ENCODE measurements at places on chromosomes 16 and 17. TPM values are rescaled to one million over a fixed set of nuclear protein-coding genes. Genes with fewer than 3 reads are reported as not detected.

The KRT33B gene
- total RNA-seq, result 0.25 TPM

The CDR2L gene
- total RNA-seq, result 39.6 TPM

GRCh38 chr16:85328676-85329058 is 216.4 kb upstream of the CIBAR2 start:
- no peak for DNase-seq

DNA sequence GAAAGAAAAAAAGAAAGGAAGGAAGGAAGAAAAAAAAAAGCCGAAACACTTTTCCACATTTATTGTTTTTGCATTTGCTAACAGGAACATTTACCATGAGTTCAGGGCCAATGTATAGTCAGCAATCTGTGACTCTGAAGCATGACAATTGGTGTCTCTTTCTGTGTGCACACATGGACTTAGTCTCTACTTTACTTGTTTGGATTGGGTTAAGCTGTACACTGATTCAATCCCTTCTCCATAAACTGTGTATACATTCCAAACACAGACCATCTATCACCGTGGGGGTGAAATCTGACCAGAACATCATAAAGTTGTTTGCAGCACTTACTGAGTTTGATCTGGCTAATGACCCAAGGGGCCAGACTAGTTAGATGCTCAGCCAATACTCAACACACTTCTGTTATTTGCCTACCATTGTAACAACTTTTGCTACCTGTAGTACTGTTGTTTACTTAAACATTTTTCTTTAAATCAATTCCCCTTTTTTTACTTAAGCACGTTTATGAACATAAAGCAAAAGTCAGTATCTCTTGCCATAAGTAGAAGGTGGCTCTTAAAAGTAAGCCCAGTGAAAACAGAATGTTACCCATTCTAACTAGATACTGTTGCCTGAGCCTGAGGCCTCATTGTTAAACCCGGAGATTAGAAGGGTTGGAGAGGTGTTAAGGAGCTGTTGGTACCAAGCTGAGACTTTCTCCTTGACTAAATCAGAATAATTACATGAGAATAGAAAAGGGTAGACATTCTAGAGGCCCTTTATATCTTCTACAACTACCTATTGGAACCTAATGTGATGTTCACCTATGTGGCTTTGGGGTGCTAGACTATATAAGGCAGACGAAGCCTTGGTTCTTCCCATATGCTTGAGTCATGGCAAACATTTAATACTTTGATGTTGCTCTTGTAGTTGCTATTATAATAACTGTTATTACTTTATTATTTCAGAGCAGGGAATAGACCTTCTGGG is 41.8 kb downstream of the SCNN1B start:
- no peak for DNase-seq

DNA sequence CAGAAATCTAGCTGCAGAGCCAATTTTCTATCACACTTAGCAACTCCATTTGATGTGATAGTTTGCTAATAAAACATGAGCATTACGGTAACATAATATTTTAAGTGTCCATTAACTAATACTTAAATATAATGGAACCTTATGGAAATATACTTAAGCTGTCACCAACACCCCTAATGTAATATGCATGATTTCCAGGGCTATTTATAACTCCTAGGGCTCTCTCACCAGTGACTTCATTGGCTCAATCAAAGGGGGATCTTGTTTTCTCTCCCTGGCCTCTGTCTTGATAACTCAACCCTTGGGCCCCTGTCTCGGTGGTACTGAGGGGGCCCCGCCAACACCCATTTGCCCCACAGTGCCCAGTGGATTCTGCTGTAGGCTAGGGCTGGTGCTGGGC is 170.4 kb downstream of the SALL1 start:
- no peak for DNase-seq

DNA sequence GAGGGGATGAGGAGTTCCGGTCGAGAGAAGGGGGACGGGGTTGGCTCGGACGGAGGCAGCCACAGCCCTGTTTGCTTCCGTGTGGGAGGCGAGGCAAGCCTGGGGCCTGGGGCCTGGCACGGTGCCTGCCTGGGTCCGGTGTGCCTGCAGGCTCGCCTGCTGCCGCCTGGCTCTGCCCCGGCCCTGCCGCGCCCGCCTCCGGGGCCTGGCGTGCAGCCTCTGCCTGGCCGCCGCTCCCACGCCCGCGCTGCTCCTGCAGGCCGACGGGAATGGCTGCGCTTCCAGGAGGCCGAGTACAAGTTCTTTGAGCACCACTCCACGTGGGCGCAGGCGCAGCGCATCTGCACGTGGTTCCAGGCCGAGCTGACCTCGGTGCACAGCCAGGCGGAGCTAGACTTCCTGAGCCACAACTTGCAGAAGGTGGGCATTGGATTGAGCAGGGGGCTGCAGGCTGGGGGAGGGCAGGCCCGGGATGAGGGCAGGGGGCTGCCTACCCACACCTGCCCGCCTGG is 53.1 kb downstream of the MRC2 start:
- DNase-seq, result peak; percentile 64

DNA sequence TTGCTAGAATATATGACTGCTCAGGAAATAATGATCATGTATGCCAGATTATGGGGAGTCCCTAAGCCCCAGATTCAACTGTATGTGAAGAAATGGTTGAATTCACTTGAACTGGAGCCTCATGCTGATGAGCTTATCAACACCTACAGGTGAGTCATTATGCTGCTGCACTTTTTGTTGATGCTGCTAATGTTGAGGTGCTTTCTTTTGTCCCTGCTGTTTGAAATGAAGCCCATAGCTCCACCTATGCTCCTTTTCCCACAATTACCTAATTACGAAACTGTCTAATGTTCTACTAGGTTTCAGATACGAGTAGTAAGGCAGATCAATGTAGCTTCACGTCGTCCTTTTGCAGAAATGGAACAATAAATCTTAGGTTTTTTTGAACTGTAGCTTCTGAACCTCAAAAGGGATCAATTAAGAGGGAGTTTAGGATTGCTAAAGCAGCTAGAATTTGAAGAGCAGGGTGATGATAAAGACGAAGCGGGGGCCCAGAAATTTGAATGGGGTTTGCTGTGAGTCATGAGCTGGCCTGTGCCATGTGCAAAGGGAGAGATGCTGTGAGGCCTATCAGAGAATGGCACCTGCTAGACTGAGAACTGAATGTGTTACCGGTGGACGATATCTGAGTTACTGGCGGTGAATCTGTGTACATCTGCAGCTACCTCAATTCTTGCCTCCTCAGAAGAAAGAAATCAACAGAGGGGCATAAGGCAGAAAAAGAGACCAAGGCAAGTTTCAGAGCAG is 6.1 kb upstream of the UQCRC2 start:
- DNase-seq, result no peak

The HS3ST6 gene
- 0.94 TPM for total RNA-seq

DNA sequence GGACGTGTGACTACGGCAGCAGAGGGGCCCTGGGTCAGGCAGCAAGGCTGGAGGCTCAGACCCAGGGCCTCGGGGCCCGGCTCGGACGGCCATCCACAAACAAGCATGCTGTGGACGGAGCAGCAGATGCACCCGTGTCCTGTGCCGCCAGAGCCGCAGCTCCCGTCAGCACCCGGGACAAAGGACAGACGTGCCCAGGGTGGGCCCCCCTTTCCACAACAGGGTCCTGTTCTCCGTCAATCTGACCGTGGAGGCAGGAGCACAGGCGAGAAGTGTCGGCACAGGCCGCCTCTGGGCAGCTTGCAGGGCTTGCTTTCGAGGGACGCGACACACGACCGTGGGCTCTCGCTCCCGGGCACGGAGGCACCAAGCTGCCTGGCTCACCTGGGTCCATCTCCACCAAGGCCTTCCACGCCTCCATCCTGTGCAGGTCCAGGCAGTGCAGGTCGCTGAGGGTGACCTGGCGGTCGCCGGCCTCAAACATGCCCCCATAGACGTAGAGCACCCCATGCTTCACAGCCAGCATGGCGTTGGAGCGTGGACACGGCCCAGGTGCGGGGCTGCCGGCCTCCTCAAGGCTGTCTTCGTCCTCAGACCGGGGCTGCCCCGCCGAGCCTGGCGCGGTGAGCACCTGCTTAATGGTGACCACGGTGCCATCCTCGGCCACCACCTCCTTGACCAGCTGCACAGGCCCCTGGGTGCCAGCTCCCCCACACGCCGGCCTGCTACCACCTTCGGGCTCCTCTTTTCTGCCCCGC is 56.7 kb downstream of the KLHDC4 start:
- no peak for DNase-seq

DNA sequence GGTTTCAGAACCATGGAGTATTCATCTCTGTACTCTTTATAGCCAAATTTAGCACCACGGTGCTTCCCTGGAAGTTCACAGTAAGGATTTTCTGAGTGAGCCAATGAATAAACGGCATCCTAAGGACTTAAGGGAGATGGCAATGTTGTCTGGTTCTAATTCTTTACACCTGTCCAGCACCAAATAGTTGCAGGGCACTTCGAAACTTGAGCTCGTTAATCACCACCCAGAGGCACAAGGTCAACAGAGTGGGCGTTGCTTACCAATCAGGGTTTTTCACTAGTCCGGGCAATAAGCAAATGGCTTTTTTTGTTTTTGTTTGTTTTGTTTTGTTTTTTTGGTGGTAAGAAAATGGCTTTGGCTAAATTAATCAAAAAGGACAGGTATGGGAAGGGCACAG is 28.2 kb upstream of the TMEM220 start:
- no peak for DNase-seq

DNA sequence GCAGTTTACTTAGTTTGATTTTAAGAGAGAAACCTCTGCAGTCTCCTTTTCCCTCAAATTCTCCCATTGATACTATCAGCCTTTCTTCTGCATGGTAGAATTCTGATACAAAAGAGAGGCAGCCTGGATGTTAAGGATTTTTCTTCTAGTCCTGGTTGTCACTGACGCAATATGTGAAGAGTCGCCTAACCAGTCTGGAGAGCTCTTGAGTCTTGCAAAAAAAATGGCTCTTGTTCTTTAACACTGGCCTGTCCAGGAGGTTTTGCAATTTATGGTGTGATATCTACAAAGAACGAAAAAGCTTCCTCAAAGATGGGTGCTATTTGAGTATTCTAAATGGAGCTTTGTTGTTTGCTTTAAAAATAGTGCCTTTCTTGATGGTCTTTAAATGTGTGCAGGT is 28.9 kb downstream of the COX10 start:
- no peak for DNase-seq

DNA sequence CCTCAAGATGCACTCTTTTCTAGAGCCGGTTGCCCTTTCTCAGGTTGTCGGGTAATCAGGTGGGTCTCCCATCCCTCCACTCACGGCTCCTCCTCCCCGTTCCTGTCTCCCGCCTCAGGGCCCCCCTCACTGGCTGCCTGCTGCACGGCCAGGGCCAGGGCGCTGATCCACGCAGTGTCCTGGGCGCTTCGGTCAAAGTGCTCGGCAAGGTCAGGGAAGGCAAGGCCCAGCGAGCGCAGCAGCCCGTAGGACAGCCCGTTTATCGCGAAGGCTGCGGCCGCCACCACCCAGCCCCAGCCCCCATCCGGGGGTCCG is 753 bp downstream of the SLC16A11 start:
- DNase-seq, result no peak

DNA sequence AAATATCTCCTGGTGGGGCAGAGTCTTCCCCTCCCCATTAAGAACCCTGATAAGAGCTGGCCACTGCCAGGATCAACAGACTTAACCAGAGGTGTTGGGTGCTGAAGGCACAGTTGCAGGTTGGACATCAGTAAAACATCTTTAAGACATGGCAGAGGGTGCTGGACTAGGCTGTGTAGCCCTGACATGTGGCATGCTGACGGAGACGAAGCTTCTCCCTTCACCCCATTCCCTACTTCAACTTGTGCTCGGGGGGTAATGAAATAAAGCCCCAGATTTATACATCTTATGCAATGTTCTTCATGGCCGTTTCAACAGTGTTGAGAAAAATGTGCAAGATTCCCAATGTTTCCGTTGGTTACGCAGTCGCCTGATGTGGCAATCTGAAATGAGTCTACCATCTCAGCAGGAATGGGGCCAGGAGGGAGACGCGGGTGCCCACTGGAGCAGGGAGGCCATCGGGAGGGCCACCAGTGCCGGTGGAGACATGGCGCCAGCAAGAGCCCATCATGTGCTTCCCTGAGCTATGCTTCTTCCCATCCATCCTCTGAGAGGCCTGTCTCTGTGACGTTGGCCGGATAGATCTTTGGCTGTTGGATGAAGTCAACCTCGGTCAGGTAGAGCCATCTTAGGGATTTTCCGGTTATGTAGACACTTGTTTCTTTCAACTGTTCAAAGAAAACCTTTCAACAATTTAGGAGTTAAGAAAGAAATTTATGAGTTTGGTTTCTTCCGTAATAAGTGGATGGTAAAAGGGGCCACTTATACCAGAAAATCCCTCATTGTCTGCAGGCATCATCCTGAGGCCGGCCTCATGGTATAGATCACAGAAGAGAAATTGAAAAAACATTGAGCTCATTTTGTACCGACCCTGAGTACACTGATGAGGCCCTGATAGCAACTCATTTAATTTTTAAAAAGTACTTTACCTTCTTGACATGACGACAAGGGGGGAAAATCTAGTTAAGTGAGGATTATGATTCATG is 6.4 kb downstream of the IRF8 start:
- DNase-seq, result no peak

- peak; percentile 56 for DNase-seq
Measured at GRCh38 chr17:13114601-13115031, 96.8 kb upstream of the ELAC2 start.

The SPNS2 gene
- 8.0 TPM for total RNA-seq

- no peak for DNase-seq
Measured at GRCh38 chr17:75084039-75084660, 3.6 kb upstream of the SLC16A5 start.

DNA sequence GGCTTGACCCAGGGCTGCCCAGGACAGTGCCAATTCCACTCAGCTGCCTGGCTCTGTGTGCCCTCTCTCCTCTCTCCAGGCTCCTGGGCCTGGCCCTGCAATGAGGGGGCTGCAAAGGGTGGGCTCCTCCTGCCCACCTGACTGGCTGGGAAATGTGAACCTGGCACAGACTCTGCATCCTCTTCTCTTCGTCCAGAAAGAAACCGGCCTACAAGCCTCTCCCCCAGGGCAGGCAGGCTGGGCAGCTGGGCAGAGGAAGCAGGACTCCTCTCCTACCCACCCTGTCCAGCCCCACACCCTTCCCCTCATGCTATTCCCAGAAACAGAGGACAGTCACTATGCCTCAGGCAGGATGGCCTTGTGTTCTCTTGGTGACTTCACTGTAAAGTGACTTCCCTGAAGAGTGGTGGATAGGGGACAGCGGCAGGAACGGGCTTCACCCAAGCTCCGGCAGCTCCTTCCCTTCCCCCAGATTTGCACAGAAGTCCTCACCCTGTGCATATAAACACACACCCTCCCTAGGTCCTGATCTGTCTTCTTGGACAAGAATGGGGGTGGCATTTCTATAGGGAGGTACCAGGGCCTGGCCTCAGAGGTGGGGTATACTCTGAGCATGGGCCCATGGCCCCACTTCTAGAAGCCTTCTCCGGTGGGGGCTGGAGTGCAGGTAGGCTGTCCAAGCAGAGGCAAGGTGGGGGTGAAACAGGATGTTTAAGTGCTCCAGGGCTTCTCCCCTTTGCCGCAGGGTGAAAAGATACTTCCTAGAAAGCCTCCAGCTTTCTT is 4.9 kb upstream of the STAT5A start:
- peak; percentile 7 for DNase-seq

- DNase-seq, result no peak
Measured at GRCh38 chr16:11901091-11901490, 14.7 kb downstream of the GSPT1 start.

Measured in testis (tissue), 5 donors.